ENCODE measurements at places on chromosomes 11 and 22. TPM values are rescaled to one million over a fixed set of nuclear protein-coding genes. Genes with fewer than 3 reads are reported as not detected.

- H3K36me3 ChIP-seq = no peaks in the 10 kb centered on the region
- no peak overlapping the region for H3K27ac ChIP-seq
- DNase-seq = no peak
- no peak overlapping the region for H3K4me3 ChIP-seq
- peaks cover 21% of the 10 kb centered on the region for H3K27me3 ChIP-seq
Measured at GRCh38 chr11:22674470-22675439, 8.3 kb downstream of the GAS2 start.

FGF19 gene
- not detected for total RNA-seq

DNA sequence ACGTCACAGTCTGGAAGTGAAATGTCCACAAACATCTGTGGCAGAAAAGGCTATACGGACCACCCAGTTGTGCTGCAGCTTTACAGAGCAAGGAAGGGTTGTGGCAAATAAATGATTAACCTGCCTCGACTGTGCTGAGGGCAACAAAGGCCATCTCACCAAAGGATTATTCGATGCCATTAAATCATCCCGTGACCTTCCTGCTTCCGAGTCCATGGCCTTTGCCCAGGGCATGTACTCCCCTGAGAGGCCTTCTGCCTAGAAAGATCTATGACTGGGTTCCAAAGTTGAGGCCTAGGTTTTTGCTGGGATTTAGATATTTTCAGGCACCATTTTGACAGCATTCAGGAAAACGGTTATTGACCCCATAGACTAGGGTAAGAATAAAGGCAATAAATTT is 9.2 kb downstream of the CDPF1 start:
- no peak for DNase-seq
- peaks cover 14% of the 10 kb centered on the region for H3K4me1 ChIP-seq
- H3K36me3 ChIP-seq = peaks cover 6% of the 10 kb centered on the region
- H3K4me3 ChIP-seq = no peak overlapping the region

DNA sequence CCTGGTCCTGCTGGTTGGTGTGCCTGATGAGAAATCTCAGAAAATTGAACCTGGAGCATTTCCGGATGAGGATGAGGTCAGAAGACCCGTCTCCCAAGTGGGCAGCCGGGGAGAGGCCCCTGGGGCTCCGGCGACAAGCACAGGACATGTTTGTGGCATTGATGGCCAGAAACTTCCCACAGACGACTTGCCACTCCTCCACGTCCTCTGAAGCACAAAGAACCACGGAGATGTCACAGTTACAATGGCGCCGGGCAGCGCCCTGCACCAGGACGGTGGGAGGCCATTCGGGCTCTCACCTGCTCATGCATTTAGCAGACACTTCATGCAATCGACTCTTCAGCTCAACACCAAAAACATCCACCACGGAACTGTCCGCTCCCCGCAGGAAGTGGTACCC is 46.5 kb downstream of the CERK start:
- no peak for DNase-seq
- no peaks in the 10 kb centered on the region for H3K27me3 ChIP-seq

DNA sequence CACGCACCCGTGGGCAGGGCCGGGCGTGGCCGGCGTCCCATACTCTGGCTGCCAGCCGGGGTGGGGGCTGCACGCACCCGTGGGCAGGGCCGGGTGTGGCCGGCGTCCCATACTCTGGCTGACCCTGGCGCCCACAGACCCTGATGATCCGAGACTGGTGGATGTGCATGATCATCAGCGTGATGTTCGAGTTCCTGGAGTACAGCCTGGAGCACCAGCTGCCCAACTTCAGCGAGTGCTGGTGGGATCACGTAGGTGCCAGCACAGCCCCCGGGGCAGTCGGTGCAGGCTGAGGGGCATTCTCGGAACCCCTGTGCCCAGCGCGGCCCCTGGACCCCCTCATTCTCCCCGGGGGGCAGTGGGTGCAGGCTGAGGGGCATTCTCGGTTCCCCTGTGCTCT is 19.0 kb downstream of the RNH1 start:
- no peak for DNase-seq
- no peak overlapping the region for H3K27ac ChIP-seq
- no peak overlapping the region for H3K4me3 ChIP-seq
- no peaks in the 10 kb centered on the region for H3K4me1 ChIP-seq

DNA sequence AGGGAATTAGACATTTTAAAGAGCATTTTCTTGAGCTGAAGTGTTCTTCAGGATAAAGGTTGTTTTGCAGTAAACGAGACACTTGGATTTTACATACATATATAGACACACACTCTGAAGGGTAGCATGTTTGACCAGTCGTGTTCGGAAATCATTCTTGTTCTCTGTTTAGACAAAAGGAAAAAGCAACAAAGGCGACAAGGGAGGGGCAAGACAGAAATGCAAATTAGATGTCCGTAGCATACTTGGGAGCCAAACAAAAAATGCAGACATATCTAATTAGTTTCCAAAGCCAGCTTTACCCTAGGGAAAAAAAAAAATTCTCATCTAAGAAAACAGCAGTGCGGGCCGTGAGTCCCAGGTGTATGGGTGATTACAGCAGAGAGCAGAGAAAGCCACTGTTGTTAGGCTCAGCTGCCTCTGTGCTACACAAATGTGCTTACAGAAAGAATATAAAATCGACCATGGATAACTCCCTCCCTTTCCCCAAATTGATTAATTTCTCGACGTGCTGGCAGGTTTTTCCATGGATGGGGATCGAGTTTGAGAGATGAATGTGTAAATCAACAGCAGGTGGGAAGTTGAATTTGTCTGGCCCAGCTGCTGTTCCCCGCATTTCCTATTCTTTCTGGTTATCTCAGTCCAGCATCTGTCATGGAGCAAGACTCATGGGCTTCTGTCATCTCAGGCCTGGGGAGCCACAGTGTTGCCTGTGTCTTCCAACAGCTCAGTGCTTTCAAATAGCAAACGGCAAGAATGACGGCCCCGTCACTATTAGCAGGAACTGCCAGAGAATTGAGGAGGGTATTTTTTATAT is 176.5 kb upstream of the TTC12 start:
- no peaks in the 10 kb centered on the region for H3K36me3 ChIP-seq
- H3K27me3 ChIP-seq = peaks cover 30% of the 10 kb centered on the region
- H3K4me3 ChIP-seq = no peak overlapping the region
- H3K27ac ChIP-seq = no peak overlapping the region

DNA sequence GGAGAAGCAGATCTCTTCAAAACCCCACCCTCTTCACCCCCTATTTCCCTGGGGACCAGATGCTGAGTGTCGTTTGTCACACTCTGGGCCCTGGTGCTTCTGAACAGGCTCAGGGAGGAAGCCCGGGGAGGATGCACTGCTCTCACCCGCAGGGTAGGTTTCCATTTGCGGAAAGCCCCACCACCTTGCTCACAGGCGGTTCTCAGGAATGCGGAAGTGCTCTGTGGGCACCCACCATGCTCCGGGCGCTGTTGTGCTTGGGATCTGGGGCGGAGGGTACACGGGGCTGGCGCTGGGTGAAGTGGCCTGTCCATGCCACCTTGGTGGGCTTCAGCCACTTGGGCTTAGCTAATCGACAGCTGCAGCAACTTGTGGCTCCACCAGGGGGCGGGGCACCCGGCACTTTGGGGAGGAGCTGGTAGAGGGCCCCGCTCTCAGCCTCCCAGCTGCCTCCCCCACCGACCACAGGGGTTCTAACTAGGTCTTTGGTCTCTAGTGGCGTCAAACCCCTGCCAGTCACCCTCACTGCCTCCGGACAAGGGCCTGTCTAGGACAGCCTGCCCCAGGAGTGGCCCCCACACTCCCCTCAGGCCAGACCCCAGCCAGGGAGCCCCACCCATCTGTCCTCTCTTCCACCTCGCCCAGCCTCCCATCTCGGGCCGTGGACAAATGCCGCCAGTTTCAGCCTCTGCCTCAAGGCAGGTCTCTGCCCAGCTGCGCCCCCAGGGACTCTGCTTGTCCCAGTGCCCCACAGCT is 7.4 kb downstream of the NDUFV1 start:
- peaks cover 24% of the 10 kb centered on the region for H3K4me1 ChIP-seq
- H3K27me3 ChIP-seq = no peaks in the 10 kb centered on the region
- H3K36me3 ChIP-seq = peaks cover 11% of the 10 kb centered on the region
- peak; percentile 93 for DNase-seq

FOXRED2 gene
- 10.6 TPM for total RNA-seq

- no peaks in the 10 kb centered on the region for H3K27me3 ChIP-seq
- no peak for DNase-seq
- no peaks in the 10 kb centered on the region for H3K4me1 ChIP-seq
- H3K4me3 ChIP-seq = no peak overlapping the region
- H3K27ac ChIP-seq = no peak overlapping the region
Measured at GRCh38 chr11:45215098-45215865, 68.8 kb downstream of the PRDM11 start.

GRCh38 chr22:49828599-49828965 is 909 bp upstream of the BRD1 start:
- no peaks in the 10 kb centered on the region for H3K27me3 ChIP-seq
- peak overlapping the region; percentile 75 for H3K4me3 ChIP-seq
- no peak for DNase-seq
- H3K27ac ChIP-seq = peak overlapping the region; percentile 75
- peaks cover 13% of the 10 kb centered on the region for H3K36me3 ChIP-seq
- H3K4me1 ChIP-seq = peaks cover 51% of the 10 kb centered on the region

DNA sequence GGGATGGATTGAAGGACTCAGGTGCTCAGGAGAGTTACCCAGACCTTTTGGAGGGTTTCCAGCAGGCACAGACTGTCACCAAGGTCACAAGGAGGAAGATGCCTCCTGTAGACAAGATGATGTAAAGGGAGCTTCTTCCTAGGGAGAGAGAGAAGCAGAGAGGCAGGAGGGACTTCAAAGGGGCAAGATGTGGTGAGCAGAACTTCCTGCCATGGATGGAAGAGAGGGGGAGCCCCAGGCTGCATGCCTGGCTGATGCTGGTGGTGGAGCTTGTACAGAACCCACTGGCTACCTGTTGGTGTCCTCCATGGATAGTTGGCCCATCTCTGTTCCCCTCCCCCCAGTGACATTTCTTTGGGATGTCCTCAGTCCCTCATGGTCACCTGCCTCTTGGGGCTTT is 4.2 kb downstream of the HEPN1 start:
- no peak overlapping the region for H3K27ac ChIP-seq
- peaks cover 22% of the 10 kb centered on the region for H3K4me1 ChIP-seq
- no peaks in the 10 kb centered on the region for H3K36me3 ChIP-seq
- no peaks in the 10 kb centered on the region for H3K27me3 ChIP-seq
- no peak overlapping the region for H3K4me3 ChIP-seq
- DNase-seq = peak; percentile 49

DNA sequence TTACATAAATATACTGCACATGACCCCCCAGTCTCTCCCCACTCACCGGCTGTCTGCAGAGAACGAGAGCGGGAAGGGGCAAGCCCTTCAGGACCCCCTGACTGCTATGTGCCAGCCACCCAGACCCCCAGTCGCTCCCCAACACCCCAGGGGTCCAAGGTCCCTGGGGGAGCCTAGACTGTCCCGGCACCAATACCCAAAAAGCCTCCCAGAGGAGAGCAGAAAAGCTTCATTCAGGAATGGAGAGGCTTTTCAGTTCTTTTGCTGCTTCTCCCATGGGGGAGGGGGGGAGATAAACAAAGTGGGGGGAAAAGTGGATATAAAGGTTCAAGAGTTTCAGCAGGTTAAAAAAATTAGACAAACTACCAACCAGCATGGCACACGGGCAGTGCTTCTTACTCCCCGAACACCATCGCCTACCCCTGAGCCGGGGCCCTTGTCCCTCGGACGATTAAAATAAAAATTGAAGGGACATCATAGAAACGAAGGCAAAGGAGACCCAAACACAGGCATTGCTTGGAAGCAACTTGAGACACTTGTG is 1.3 kb downstream of the CSNK1E start:
- H3K4me3 ChIP-seq = peak overlapping the region; percentile 90
- no peak for DNase-seq
- peaks cover 8% of the 10 kb centered on the region for H3K36me3 ChIP-seq
- peak overlapping the region; percentile 86 for H3K27ac ChIP-seq
- H3K27me3 ChIP-seq = no peaks in the 10 kb centered on the region
- peaks cover 54% of the 10 kb centered on the region for H3K4me1 ChIP-seq

NPTXR gene
- total RNA-seq = 1.4 TPM

GRCh38 chr22:30763815-30764673 is 69.4 kb downstream of the OSBP2 start:
- peak; percentile 79 for DNase-seq
- H3K4me1 ChIP-seq = peaks cover 2% of the 10 kb centered on the region
- no peaks in the 10 kb centered on the region for H3K36me3 ChIP-seq

MS4A4E gene
- total RNA-seq = not detected

GTF2H1 gene
- 34.1 TPM for total RNA-seq

- no peaks in the 10 kb centered on the region for H3K36me3 ChIP-seq
- H3K4me3 ChIP-seq = no peak overlapping the region
- H3K4me1 ChIP-seq = no peaks in the 10 kb centered on the region
- H3K27ac ChIP-seq = no peak overlapping the region
- DNase-seq = no peak
Measured at GRCh38 chr11:69497221-69497787, 15.8 kb downstream of the LINC01488 start.

DNA sequence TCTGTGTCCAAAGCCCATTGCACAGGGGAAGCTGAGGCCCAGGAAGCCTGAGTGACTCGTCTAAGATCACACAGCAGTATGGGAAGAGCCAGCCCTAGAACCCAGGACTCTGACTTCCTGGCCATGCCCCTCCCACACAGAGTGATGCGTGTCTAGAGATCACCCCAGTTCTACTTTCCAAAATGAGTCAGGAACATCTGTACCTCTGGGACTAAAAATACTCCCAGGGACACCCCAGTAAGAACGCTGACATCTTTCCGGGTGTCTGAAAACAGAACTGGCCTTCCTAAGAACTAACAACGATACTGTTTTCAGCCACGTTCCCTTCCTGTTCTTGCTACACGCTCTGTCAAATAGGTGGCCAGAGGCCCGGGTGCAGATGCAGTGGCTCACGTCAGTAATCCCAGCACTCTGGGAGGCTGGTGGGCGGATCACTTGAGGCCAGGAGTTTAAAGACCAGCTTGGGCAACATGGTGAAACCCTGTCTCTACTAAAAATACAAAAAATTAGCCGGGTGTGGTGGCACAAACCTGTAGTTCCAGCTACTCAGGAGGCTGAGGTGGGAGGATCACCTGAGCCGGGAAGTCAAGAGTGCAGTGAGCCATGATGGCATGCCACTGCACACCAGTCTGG is 21.7 kb upstream of the PDGFB start:
- H3K27ac ChIP-seq = peak overlapping the region; percentile 66
- H3K27me3 ChIP-seq = no peaks in the 10 kb centered on the region
- peak; percentile 75 for DNase-seq
- no peak overlapping the region for H3K4me3 ChIP-seq
- H3K36me3 ChIP-seq = no peaks in the 10 kb centered on the region

- H3K4me1 ChIP-seq = no peaks in the 10 kb centered on the region
- no peak overlapping the region for H3K4me3 ChIP-seq
- H3K27me3 ChIP-seq = no peaks in the 10 kb centered on the region
- no peak for DNase-seq
Measured at GRCh38 chr11:43790444-43790794, 90.2 kb upstream of the ALKBH3 start.

TMEM151A gene
- not detected for total RNA-seq
